Renal pelvis (tissue), 12 donors: ENCODE measurements at places on chromosomes 12 and 14. TPM values are rescaled to one million over a fixed set of nuclear protein-coding genes. Genes with fewer than 3 reads are reported as not detected.

DNA sequence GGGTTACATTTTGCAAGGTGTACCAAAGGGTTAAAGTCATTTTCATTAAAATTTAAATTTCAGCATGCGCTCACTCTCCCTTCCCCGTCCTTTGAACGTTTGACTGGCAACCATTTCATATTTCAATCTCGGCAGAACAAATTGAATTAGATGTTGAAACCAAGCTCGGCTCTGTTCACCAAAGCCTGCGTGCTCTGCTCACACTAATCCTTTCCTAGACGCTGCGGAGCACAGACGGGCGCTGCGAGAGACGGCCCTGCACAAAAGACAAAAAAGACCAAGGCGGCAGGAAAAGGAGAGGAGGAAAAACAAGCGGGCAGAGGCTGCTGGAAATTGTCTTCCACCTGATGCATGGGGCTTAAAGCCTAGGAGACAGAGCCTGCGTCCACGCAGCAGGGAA lies 149.3 kb downstream of the RBM19 start:
- no peak for DNase-seq

GRCh38 chr14:102264775-102265174 lies 40.2 kb downstream of the MOK start:
- no peak for DNase-seq

GRCh38 chr12:124687917-124688316 lies 120.5 kb upstream of the NCOR2 start:
- no peak for DNase-seq

- peak; percentile 69 for DNase-seq
Observed at GRCh38 chr12:106248312-106248845, 559 bp upstream of the CKAP4 start.

DNA sequence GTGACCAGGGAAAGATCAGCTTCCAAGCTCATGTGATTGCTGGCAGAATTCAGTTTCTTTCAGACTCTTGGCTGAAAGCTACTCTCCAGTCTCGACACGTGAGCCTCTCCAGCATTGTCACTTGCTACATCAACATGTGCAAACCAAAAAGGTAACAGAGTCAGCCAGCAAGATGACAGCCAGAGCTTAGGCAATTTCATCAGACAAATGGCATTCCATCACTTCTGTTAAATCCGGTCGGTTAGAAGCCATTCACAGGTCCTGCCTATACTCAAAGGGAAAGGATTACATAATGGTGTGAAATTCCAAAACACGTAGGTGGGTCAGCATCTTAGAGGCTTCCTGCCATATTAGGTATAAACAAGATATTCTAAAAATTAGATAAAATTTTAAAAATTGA lies 700.9 kb downstream of the AACS start:
- DNase-seq = no peak

DNA sequence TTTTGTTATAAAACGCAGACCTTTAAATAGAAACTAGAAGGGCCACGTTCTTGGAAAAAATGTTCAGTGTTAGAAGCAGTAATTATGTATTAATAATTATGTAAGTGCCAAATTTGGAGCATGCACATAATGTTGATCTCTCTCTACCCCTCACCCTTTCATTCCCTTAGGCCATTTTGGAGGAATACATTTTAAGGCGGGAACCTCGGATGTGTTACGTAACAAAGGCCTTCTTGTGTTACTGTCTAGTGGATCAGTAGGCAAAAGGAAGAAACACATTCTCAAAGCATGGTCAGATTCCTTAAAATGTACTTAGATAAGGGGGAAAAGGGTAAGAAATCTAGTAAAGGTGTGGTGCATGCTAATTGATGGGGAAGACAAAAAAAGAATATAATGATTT lies 52.7 kb downstream of the RASSF3 start:
- no peak for DNase-seq

GRCh38 chr14:35332517-35333263 lies 40.5 kb downstream of the PSMA6 start:
- DNase-seq = no peak

DNA sequence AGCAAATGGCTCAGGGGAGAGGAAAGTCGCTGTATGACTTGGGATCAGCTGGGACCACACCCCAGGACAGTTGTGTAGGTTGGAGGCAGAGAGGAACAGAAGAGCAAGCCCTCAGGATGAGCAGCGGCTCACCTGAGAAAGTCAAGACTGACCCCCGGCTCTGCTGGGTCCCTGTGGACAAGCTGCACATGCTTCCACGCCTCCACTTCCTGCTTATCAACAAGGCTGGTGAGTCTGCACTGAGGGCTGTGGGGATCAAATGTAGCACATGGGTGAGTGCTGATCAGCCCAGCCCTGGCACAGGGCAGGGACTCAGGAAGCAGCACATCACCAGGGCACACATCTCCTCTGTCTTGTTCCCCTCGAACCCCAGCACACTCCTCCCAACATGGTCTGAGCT lies 92.1 kb downstream of the CHGA start:
- DNase-seq = no peak

DNA sequence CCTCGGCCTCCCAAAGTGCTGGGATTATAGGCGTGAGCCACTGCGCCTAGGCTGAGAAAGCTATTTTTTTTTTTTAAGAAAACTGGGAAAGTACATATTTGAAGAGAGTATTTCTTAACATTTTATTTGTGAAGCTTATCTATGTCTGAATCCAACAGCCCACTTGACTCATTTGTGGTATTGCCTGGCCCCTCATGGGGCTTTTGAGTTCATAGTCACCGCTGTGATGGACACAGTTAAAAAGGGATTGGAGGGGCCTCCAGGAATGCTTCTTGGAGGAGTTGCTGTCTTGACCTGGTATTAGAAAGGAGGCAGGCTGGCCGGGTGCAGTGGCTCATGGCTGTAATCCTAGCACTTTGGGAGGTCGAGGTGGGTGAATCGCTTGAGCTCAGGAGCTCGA lies 26.5 kb downstream of the BCL7A start:
- DNase-seq = no peak

- DNase-seq = no peak
Observed at GRCh38 chr14:50363714-50364111, 33.0 kb downstream of the CDKL1 start.

GRCh38 chr12:111467092-111467856 lies 61.6 kb downstream of the SH2B3 start:
- DNase-seq = no peak

Gene HOXC4
- polyA plus RNA-seq = 62.9 TPM

DNA sequence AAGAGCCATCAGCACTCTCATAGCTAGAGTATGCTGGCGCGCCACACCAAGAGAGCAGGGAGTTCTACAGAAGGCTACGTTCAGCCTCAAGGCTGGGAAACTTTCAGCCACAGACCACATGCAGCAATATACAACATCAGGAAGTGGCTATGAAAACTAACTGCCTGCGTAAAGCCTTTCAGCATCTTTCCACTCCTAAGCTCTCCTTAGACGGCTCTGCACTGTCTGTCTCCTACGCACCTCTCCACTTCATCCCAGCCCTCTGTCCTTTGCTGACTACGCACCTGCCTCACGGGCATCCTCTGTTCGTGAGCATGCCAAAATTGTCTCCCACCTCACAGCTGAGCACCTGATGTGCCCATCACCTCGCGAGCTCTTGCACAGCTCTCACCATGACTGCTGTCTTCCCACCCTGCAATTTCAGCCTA lies 9.7 kb downstream of the MPHOSPH9 start:
- DNase-seq = no peak

DNA sequence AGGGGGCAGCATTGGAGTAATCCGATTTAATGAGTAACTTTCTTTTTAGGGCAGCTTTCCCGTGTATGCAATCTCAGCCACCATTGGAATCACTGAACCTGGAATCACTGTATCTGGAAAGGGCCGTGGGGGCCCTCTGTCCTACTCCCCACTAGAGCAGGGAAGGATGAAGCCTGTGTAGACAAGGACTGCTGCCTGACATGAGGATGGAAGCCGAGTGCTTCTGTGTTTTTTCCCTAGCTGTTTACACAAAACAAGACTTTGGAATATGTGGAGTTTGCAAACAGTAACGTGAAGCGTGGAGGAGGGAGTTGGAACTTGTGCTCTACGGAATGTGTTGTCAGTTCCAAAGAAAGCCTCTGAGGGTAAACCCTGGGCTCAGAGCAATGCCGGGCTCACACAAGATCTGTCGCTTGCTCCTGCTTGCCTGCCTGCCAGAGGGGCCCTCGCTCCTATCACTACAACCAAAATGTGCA lies 32.4 kb upstream of the HDAC7 start:
- no peak for DNase-seq

Gene OTOGL
- 0.78 TPM for polyA plus RNA-seq

Gene PPHLN1
- 75.3 TPM for polyA plus RNA-seq

DNA sequence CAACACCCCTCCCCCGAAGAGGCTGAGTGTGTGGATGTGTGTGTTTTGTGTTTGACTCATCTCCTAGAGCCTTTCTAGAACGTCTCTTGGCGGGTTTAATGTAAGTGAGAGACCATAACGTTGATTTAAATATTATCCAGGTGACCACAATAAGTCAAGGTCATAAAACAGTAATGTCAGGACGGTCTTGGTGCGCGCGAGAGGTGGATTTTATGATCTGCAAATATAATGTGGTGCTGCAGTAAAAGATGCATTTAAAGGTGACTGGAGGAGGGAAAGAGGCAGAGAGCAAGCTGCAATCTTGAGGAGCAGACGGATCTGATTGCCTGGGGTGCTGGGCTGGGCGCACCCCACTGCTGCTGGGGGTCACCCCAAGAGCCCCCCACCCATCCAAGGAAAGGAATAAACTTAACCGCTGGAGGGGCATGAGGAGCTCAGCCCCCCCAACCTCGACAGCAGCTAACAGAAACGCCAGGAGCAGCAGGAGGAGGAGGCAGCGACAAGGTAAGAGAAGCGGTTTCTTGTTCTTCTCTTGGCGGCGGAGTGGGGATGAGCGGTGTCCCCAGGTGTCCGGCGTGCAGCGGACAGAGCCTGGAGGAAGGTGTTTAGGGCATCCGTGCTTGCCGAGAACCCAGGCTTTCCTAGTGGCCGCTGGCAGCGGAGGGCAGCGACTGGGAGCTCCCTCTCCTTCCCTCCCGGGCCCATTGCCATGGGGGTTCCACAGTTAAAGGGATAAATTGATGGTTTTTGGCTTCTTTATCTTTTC lies 5.5 kb downstream of the HOXC10 start:
- DNase-seq = no peak

Gene SERPINA12
- polyA plus RNA-seq = 0.65 TPM

Gene IRAK3
- polyA plus RNA-seq = 4.4 TPM

Gene TMEM179
- 2.0 TPM for polyA plus RNA-seq

DNA sequence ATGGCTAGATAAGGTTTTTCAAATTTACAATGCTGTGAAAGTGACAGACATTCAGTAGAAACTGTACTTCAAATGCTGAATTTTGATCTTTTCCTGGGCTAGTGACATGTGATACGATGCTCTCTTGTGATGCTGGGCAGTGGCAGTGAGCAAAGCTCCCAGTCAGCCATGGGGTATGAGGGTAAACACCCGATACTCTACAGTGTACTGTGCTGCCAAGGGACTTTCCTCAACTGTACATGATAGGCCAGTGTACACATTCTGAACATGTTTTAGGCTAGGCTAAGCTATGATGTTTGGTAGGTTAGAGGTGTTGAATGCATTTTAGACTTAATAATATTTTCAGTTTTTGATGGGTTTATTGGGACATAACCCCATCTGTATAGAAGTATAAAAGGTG lies 17.6 kb downstream of the MBIP start:
- no peak for DNase-seq

DNA sequence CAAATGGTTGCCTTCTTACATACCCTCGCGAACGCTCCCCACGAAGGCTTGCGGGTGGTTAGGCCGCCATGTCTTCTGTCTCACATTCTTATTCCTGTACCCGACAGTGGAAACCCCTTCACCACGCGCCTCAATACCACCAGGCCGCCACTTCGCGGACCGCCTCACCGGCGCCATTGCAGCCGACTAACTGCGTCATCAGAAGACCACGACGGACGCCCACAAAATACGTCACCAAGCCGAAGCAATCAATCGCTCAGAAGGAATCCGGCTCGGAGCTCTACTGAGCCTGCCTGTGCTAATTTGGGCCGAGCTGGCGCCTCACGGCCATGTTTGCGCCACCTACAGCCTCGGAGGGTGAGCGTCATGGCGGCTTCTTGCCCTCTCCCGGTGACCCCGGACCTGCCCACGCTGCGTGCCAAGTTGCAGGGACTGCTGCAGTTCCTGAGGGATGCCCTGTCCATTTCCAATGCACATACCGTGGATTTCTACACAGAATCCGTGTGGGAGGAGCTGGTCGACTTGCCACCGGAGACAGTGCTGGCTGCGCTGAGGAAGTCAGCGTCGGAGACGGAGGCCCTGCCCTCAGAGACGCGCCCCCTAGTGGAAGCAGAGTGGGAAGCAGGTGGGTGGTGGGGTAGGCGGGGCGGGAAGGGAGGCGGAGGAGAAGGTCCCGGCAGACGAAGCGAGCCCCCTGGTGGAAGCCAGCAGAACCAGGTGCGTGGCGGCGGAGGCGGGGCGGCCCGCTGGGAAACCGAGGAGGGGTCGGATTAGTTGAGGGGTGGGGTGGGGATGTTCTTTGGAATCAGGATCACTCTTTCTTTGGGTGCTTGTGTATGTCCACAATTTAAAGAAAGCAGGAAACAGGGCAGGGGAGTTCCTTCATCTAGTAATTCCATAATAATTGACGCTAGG lies at the start of the genes CCDC59 and METTL25:
CCDC59 (minus strand) TSS at position 188 of the 915 bp plus-strand sequence; CDS start at position 177, 11 bp downstream.
METTL25 (plus strand) TSS at position 330 of the 915 bp plus-strand sequence; CDS start at position 367, 37 bp downstream.
- DNase-seq = peak; percentile 98

DNA sequence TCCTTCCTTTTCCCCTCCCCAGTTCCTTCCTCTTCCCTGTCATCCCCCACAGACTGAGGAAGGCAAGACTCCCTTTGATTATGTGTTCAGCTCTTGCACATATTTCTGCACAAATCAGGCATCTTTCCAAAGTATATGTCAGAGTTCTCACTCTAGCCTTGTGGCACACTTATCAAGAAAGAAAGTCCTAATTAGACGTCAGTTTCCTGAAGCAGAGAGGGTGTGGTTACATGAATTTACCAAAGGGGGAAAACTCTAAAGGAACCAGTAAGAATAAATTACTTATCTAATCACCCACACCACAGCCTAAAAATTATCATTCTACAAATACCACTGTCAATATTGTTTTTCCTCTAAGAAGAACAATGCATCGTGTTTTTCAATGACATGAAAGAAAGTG lies 120.7 kb upstream of the GRIP1 start:
- no peak for DNase-seq

Gene FGD4
- polyA plus RNA-seq = 10.6 TPM

DNA sequence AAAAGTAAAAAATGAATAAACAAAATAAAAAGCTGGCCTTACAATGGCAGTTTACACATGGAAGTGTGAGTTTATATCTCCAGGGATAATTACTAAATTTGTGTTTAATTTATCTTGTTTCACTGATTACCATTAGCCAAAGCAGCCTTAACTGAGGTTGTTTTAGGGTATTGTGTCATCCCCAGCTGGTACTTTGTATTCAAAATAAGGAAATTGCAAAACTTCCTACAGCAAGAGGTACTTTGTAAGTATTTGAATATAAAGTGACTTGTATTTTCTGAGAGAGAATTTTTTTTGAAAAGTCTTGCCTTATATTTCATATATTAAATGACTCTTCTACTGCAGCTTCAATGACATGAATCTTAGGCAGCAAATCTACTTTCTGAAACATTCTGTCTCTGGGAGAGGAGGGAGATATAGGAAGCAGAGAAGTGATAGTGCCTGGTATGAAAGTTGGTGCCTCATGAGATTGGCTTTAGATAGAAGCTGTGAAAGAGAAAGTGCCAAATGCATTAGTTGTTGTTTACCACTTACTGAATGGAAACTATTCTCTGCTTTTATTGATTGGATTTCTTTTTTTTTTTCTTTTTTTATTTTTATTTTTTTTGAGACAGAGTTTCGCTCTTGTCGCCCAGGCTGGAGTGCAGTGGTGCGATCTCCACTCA lies 6.7 kb downstream of the FNTB start:
- no peak for DNase-seq

Gene MARCHF9
- polyA plus RNA-seq = 17.7 TPM

Gene PTGER2
- 6.5 TPM for polyA plus RNA-seq
